Sciatic nerve (tissue), 2 donors: ENCODE measurements at places on chromosomes 1 and 21.

DNA sequence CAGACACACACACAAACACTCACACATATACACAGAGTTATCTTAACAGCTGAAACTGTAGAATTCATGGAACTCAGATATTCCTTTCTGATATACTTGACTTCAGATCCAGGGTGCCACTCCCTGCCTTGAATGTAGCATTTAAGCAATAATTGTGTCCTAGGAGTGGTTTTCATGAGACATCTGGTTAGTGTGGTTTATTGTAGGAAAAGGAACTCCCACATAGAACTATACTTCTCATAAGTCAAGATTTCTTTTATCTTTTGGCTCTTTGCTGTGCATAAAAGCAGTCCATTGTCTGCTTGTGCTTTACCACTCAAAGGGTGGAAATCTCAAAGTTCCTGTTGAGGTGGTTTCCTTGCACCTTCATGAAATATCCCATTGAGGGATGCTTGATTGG is 272.6 kb upstream of the SGIP1 start:
- DNase-seq: no peak

- DNase-seq: no peak
Observed at GRCh38 chr21:29133796-29134195, 3.4 kb downstream of the MAP3K7CL start.

GRCh38 chr1:248821641-248822040 is 4.1 kb downstream of the SH3BP5L start:
- DNase-seq: no peak

DNA sequence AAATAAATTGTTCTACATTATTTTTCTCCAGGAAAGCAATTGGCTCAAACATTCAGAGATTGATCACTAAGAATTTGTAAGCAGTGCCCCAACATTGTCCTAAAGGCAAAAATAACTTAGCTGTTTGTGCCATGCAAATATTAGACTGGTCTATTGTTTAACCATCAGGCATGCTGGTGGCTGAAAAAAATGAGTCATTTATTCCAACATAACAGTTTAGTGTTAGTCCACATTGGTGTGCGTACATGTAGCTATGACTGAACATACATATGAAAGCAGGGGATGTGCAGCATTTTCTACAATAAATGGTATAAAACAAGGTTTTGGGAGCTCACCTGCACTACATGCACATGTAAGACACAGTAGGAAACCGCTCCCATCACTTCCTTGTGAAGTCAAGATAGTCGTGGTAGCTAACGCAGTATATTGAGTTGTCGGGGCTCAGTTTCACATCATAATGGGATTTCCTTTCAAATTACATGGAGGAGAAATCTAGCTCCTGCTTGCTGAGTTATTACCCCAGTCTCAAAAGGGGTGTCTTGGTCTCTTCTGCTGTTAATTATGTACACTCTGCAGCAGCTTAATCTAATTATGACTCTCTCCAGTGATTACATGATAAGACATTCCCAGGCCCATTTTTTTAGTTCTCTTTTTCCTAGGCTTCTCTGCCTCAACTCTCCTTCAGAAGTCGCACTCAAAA is 199.4 kb downstream of the LYPLAL1 start:
- DNase-seq: no peak

DNA sequence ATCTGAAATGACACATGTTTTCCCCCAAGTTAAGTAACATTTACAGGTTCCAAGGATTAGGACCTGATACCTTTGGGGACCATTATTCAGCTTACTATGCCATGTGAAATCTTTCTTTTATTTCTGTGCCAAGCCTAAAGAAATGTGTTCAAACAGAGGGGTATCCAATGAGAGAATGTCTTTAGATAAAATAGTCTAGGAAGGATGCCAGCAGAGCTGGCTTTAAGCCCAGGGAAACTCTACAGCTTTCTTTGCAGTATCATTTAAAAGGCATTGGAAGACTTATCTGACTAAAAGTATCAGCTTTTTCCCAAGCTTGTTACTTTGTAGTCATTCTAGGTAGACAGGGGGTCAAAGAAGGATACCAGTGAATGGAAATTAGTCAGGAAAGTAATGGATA is 860.4 kb downstream of the PLA2G4A start:
- no peak for DNase-seq

GRCh38 chr1:21937372-21938121 is 437 bp upstream of the HSPG2 start:
- peak; percentile 92 for DNase-seq

DNA sequence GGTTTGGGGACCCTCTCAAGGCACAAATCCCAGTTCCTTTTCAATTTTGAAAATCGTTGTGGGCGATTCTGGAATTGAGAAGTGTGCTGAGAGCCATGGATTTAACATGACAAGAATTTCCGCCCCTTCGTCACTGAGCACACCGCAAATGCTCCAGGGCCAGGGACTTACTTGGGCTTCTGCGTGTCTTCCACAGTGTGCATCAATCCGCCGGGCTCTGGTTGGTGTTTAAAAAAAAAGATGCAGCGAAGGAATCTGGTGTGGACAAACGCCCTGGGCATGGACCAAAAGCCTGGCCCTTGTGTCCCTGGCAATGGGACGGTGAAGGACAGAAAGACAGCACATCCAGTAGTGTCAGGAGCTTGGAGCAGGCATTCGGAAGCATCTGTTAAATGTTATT is 696 bp upstream of the CLDN14 start:
- DNase-seq: no peak

DNA sequence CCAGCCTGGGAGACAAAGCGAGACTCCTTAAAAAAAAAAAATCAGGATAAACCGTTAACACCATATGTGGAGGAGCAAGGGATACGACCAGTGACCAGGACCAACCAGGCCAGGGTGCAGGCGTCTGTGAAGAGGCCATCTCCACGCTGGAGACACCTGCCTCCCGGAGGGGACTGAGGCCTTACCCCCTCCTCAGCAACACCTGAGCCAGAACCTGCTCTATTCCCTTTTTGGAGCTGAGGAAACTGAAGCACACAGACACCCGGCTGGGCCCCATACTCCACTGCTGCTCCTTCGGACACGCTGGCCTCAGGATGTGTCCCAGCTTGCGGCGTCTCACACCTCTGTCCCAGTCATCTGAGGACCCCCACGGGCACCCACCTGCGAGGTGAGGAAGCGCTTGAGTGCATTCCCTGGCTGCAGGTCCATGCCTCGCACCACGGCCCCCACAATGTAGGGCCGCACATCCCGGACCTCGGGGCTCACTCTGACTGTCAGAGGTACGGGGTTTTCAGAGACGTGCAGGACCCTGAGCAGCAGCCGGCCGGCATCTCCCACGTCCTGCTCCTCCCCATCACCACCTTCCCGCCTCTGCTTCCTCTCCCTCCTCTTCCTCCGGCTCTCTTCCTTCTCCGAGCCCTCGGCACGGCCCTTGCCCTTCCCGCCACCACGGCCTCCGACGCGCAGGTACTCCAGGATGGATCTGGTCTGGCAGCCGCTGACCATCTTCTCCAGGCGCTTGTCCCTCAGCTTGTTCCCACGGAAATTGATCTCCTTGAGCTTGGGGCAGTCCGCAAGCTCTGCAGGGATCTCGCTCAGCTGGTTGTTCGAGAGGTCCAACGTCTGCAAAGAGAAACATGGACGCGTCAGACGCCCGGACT is 9.6 kb downstream of the LRRC47 start:
- no peak for DNase-seq

GRCh38 chr1:173561263-173561662 is 41.6 kb downstream of the SLC9C2 start:
- DNase-seq: no peak

DNA sequence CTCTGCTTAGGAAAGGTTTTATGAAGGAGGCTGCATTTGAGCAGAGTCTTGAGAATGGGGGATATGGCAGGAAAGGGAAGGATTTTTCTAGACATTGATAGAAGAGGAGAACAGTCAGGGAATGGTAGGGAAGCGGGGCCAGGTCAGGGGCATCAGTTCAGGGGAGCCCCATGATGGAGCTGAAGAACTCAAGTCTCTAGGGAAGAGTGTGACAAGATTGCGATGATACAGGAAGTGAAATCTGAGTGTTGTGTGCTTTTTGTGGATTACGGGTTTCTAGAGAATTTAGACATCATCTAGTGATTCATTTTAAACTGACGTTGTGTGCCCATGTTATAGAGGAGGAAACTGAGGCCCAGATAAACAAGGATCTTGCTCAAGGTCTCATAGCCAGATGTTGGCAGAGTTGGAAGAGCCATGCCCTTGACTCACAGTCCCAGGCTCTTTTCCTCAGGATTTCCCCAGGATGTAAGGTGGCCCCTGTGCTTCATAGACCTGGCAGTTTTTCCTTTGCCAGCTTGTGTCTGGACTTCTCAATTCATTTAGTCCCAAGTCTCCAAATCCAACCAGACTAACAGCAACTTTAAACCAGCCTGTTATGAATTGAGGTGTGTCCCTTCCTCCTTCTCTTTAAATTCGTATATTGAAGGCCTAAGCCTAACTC is 130.3 kb downstream of the ROR1 start:
- DNase-seq: no peak

DNA sequence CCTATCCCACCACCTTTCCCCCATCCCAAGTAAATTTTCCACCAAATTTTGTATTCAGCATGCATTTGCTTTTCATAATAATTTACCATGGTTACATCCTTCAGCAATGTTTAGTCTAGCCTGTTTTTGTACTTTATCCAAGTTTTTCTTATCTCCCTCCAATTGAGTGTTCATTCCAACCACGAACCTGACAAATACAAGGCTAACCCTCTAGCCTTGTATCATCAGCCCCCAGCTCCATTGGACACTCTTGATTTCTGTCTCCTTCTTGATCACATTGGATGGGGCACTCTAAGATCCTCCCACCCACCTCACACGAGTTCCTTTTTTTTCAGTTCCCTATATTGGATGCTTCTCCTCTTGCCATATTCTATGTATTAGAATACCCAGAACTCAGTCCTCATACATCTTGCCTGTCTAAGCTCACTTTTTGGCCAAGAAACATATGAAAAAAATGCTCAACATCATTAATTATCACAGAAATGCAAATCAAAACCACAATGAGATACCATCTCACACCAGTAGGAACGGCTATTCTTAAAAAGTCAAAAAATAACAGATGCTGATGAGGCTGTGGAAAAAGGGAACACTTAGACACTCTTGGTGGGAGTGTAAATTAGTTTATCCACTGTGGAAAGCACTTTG is 40.5 kb upstream of the SLC35F3 start:
- DNase-seq: no peak

GRCh38 chr1:55364216-55364615 is 149.1 kb upstream of the USP24 start:
- DNase-seq: no peak

- no peak for DNase-seq
Observed at GRCh38 chr1:77238462-77238861, 19.2 kb upstream of the PIGK start.

GRCh38 chr1:15352128-15352957 is 57.3 kb upstream of the EFHD2 start:
- DNase-seq: no peak

GRCh38 chr1:13819642-13820041 is 119.7 kb downstream of the PRDM2 start:
- DNase-seq: no peak

DNA sequence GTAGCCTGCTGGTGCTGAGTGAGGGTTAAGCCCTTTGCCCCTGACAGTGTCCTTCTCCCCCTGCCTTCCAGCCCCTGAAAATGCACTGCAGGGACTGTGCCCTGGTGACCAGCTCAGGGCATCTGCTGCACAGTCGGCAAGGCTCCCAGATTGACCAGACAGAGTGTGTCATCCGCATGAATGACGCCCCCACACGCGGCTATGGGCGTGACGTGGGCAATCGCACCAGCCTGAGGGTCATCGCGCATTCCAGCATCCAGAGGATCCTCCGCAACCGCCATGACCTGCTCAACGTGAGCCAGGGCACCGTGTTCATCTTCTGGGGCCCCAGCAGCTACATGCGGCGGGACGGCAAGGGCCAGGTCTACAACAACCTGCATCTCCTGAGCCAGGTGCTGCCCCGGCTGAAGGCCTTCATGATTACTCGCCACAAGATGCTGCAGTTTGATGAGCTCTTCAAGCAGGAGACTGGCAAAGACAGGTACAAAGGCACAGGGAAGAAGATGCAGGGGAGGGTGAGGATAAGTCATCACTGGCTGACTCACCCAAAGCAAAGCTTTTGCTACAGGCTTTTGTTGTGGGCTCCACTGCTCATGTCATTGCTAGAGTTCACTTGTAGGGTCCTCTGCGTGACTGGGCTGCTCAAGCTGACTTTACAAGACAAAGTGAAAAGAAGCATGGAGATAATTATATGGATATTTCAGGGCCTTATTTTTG is 174.9 kb downstream of the PIGK start:
- DNase-seq: no peak

GRCh38 chr1:167114725-167115124 is 20.9 kb downstream of the STYXL2 start:
- no peak for DNase-seq

GRCh38 chr1:221241157-221241556 is 361.9 kb downstream of the HLX start:
- DNase-seq: no peak

- peak; percentile 89 for DNase-seq
Observed at GRCh38 chr1:155078469-155079209, at the start of gene EFNA3. Gene EFNA3 (plus strand): TSS chr1:155078837. CDS start chr1:155078942, 105 bp downstream.
